ENCODE measurements at places on chromosomes 13 and 19.

GRCh38 chr19:41323430-41324125, 13.6 kb downstream of the CCDC97 start:
- no peak for DNase-seq

DNA sequence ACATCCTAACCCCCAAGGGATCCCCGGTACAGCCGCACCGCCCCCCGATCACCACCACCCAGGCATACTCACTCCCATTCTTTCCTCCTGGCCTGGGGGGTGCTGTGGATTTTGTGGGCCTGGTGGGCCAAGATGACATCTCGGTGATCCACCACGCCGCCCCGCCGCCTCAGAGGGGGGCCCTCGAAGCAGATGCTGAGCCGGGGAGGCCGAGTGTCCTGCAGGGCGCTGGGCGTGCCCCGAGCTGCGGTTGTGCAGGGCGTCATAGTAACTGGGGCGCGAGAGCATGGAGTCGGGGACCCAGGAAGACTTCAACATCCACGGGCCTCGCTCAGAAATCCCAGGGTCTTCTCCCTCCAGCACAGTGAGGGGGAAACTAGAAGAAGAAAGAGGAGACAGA, 93.4 kb upstream of the CACNA1A start:
- no peak for DNase-seq

DNA sequence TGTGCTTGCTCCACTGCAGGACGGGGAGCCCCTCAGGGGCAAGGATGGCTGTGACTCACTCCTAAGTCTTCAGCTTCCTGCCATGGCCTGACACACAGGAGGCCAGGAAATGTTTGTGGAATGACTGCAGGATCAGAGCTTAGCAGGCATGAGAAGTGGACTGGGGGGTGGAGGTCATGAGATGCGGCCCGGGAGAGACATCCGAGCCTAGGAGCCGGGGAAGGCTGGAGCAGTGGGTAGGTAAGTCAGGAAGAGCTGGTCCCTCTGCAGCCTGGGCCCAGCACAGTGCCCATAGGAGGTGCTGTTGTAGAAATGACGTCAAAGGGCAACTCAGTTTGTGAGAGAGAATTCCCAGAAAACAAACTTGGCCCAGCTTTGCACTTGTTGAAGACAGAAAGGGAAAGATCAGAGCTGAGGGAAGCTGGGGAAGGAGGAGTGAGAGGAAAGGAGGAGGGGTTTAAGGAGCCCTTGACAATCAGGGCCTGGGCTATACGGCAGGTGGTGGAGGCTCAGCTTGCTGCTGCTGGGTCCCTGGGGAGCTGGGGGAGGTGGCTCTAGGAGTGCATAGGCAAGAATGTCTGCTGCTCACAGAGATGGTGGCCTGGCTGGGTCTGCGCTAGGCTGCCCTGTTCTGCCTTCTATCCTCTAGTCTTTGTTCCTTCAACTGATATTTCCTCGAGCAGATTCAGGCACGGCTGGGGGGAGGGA, 18.5 kb downstream of the POU2F2 start:
- no peak for DNase-seq

DNA sequence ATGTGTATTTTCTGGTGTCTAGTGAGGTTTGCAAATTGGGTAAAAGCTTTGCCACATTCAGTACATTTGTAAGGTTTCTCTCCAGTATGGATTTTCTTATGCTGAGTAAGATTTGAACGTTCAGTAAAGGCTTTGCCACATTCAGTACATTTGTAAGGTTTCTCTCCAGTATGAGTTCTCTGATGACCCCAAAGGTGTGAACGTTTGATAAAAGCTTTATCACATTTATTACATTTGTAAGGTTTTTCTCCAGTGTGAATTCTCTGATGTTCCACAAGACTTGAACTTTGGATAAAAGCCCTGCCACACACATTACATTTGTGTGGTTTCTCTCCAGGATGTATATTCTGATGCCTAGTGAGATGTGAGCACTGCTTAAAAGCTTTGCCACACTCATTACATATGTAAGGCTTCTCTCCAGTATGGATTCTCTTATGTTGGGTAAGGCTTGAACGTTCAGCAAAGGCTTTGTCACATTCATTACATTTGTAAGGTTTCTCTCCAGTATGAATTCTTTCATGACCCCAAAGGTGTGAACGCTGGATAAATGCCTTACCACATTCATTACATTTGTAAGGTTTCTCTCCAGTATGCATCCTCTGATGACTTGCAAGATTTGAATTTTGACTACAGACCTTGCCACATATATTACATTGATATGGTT, 17.4 kb downstream of the ZNF677 start:
- no peak for DNase-seq

- DNase-seq: no peak
Observed at GRCh38 chr19:48271531-48272151, 1.8 kb downstream of the ZNF114 start.

- no peak for DNase-seq
Observed at GRCh38 chr13:25873242-25873612, 178.6 kb downstream of the SHISA2 start.

DNA sequence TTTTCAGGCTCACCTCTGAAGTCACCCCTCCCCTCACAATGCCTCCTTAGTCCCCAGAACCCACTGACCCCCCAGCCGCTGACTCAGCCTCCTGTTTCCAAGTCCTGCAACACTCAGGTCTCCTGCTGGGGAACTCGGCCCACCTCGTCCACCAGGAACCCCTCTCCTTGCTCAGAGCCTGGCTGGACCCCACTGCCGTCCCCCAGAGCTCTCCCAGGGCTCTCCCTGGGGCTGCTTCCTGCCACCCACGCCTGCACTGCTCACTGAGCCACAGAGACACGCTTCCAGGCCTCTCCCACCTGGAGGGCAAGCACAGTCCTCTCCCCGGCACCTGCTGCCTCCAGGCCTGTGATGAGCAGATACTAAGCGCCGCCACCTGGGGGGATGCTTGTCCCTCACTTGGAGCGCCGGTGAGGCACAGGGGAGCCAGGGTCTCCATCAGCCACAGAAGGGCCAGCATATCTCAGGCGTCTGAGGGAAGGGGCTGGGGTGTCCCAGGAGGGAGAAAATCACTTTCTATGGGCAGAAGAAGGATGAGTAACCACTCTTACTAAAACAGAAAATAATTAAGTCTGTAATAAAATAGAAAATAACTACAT, 53.8 kb downstream of the KLF2 start:
- DNase-seq: no peak

DNA sequence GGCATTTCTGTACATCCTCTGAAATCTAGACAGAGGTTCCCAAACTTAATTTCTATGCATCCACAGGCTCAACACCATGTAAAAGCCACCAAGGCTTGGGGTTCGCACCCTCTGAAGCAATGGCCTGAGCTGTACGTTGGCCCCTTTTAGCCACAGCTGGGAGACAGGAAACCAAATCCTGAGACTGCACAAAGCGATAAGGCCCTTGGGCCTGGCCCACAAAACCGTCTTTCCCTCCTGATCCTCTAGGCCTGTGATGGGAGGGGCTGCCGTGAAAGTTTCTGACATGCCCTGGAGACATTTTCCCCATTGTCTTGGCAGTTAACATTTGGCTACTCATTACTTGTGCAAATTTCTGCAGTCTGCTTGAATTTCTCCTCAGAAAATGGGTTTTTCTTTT, 766.4 kb downstream of the GPC5 start:
- no peak for DNase-seq

DNA sequence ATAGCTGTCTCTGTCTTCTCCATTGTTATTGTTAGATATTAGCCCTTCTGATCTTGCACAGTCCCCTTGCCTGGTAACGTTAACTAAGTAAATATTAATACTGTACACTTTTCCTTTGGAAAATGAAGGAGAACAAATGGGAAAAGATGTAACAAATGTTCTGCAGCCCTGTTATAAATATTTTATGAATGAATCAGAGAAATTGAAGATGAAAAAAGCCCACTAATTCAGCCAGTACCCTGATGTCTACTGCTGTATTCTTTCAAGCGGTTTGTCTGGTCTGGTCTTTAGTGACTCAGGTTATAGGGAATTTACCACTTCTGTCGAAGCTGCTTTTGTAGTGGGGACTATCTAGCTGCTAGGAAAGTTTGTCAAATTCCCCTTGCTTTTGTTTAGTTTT, 121.0 kb downstream of the COG6 start:
- DNase-seq: no peak

DNA sequence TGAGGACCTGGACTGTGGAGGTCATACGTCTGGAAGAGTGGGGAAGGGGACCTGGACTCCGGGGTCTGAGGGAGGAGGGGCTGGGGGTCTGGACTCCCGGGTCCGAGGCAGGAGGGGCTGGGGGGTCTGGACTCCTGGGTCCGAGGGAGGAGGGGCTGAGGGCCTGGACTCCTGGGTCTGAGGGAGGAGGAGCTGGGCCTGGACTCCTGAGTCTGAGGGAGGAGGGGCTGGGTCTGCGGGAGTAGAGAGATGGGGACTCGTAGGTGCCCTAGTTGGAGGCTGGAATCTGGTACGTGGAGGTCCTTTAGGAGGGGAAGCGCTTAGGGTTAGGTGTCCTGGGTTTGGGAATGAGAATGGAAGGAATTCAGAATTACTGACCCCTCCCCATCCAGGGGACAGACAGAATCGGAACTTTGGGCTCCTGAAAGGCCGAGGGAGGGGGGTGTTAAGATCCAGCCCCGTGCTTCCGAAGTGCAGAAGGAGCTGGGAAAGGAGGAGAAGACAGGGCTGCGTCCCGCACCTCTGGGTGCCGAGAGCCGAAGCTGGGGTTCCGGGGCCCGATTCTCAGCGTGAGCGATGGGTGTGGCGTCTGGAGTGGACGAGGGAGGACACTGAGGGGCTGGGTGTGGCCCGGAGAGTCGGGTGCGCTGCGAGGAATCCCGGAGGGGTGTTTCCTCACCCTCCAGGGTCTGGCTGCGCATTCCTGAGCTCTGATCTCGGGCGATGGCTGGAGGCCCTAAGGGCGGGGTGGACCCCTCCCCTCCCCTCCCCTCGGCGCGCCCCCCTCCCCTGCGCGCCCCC, 608 bp downstream of the MYADM start:
- DNase-seq: peak; percentile 16

- DNase-seq: no peak
Observed at GRCh38 chr19:7643031-7643415, 6.1 kb downstream of the STXBP2 start.

DNA sequence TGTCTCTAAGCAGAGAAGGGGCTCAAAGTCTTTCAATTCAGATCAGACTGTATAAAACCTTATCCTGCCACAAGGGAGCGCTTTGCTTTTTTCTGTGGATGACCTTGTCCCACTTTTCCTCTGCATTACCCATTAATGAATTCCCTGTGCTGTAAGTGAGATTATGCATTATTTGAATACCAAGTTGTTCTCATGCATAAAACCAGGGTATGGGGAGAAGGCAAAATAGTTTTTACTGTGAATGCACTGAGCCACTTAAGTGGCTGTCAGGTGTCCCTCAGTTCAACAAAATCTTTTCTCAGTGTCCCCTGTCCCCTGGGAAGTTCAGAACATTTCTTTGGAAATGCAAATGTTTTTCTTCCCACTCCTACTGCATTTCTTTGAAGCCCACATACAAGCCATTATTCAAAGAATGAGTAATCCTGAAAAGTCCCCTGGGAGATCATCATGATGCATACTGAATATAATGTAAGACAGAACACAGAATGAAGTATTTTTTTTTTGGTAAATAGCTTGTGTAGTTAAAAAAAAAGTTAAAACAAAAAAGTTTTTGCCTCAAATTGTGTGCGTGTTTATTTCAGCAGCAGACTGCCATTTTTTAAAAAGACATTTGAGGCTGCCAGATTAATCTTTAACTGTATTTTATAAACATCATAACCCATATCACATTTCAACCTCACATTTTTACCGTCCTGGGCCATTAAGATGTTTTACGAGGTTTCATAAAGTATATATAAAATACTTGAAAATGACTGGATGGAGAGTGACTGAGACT, 506.7 kb upstream of the PCDH9 start:
- DNase-seq: no peak

DNA sequence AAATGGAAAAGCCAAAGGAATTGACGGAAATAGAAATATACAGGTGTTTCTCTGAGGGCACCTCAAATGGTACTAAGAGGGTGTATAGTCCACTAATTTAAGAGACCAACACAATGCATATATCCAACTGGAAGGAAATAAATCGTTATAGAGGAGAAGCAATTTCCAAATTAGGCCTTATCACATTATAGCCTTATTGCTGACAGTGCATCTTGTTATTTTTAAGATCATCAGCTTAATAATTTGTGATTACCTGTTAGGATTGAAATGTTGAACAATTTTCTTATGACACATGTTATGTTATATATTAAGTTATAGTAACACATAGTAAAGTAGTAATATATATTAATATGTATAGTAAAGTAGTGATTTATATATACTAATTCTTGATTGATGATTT, 915.7 kb upstream of the PCDH9 start:
- DNase-seq: no peak

DNA sequence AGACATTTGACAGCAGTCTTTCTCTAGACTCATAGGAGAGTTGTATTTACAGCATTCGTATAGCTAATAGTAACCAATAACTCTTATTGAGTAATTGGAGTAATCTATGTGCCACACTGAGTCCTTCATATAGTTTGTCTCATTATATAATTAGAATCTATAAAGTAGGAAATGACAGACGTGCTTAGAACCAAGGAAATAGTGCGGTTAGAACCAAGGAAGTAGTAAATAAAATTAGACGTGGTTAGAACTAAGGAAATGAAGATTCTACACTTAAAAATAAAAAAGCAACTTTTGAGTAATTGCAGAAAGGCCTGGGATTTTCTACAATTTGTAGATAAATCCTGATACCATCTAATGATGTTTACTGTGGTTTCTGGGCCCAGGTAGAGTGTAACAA, 107.8 kb upstream of the TNFSF11 start:
- DNase-seq: no peak

- no peak for DNase-seq
Observed at GRCh38 chr13:74465271-74465670, 331.1 kb upstream of the KLF12 start.

GRCh38 chr19:13040232-13040947, 45.1 kb downstream of the NFIX start:
- no peak for DNase-seq

GRCh38 chr13:35747594-35747993, 271.1 kb upstream of the MAB21L1 start:
- no peak for DNase-seq

DNA sequence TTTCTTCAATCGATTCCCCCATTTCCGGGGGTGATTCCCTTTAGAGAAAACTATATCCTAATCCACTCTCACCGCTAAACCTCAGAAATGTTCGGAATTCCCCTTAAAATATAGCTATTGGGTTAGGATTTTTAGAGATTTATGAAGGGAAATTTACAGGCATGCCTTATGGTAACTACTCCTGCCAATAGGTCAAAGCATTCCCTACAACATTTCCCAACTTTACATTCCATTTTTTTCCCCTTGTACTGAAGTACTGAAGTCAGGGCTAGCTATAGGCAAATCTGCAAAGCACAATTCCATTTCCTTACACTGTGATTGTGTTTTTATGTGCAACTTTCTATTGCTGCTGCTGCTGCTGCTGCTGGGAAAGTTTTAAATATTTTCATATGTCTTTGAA, 2.1 kb downstream of the EDNRB start:
- no peak for DNase-seq

DNA sequence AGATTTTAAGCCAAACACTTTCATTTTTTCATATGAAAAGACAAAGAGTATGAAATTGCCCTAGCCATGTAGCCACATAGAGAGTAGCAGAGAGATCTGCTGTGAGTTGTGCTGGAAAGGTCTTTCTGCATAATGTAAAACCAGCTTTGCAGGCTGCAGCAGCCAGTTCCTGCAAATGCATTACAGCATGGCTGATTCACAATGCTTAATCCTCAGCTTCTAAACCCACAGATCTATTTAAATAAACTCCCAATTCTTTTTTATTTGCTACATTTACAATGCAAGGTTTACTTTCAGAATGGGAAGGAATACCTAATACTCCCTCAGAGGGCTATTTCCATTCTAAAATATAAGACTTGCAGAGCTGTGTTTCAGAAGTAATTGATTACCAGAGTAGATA, 185.6 kb upstream of the STARD13 start:
- DNase-seq: no peak

GRCh38 chr13:108102771-108103170, 112.6 kb downstream of the LIG4 start:
- no peak for DNase-seq

Data from activated T-helper 1 cell treated with anti-CD3 and anti-CD28 coated beads, Interleukin-2, amount 50 U/mL, for 16 hours (primary cell).